ENCODE measurements at places on chromosomes 16 and 17. TPM values are rescaled to one million over a fixed set of nuclear protein-coding genes. Genes with fewer than 3 reads are reported as not detected.

Gene ANKRD13B
- total RNA-seq, result 19.6 TPM

Gene BEAN1
- 4.5 TPM for total RNA-seq

Gene FAM20A
- total RNA-seq, result 2.4 TPM

Gene WSCD1
- 22.0 TPM for total RNA-seq

Gene GALNS
- 5.7 TPM for total RNA-seq

Gene ASIC2
- 28.9 TPM for total RNA-seq

Gene C16orf46
- 0.41 TPM for total RNA-seq

Gene IRX5
- 0.41 TPM for total RNA-seq

Gene BAIAP3
- total RNA-seq, result 11.4 TPM

Gene SULT1A3
- 5.3 TPM for total RNA-seq

DNA sequence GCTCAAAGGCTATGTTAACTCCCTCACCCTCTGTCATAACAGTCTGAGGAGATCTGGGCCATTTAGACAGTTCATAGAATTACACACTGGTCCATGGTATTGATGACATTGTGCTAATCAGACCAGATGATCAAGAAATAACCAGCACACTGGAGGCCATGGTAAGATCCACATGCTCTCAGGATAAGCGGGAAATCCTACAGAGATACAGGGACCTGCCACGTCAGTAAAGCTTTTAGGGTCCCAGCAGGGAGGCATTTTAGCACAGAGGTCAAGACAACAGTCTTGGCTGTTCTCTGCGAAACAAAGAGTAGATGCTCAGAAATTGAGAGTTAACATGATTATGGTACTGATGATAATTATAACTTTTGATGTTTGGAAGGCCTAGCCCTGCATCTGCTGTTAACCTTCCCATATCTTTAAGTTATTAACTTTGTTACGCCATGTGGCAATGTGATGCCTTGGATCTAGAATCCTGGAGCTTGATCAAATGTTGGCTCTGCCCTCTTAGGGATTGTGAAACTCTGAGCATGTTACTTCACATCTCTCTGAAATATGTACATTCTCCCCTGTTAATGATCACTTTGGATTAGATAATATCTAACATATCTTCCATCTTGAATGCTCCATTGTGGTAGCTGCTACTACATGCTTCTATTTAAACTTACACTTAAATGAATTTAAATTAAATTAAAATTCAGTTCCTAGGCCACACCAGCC is 172.0 kb upstream of the SOX9 start:
- no peak for DNase-seq

DNA sequence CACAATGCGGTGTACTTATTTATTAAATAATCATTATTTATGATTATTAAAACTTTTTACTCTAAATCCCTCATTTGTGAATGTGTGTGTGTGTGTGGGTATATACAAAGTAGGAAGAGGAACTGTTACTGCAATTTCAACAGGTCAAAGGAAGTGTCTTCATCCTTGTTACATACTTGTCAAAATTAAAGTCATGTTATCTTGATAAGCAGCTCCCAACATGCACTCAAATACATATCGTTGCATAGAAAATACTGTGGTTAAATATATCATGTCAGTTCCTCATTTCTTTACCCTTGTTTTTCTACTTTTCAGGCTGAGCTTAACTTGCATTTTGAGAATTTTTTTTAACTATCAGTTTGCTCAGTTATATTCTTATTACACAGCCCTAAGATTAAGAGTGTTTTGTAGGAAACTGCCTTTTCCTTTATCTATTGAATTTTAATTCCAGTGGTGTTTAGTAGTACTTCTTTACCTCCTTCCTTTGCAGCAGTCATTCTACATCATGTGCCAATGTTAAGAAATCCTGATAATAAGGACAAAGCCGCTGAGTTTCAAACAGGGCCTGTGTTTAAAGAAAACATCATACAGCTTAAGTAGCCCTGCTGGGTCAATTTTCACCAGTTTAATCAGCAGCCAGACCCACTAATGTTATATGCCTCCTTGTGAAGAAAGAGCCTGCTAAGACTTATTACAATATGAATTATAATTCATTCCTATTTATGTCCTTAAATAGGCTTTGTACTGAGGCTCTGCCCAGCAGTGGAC is 7.2 kb downstream of the EFCAB5 start:
- DNase-seq, result no peak

DNA sequence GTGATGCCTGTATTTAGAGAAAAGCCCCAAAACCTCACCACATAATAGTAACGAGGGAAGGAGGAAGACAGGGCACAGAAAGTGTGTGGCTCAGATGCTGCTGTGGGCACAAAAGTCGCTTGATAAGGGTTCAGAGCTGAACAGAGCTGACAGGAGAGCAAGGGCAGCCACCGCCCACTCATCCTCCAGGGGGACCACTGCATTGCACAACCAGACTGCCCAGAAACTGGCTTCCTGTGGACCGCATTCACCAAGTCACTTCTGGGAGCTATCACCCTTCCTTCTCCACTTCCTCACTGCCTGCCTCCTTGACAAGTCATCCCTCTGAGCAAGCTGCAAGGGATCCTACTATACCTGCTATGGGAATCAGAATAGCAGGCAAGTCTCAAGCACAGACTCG is 512.4 kb upstream of the CDH11 start:
- no peak for DNase-seq

GRCh38 chr16:55839115-55839514 is 6.2 kb upstream of the CES1 start:
- DNase-seq, result no peak

DNA sequence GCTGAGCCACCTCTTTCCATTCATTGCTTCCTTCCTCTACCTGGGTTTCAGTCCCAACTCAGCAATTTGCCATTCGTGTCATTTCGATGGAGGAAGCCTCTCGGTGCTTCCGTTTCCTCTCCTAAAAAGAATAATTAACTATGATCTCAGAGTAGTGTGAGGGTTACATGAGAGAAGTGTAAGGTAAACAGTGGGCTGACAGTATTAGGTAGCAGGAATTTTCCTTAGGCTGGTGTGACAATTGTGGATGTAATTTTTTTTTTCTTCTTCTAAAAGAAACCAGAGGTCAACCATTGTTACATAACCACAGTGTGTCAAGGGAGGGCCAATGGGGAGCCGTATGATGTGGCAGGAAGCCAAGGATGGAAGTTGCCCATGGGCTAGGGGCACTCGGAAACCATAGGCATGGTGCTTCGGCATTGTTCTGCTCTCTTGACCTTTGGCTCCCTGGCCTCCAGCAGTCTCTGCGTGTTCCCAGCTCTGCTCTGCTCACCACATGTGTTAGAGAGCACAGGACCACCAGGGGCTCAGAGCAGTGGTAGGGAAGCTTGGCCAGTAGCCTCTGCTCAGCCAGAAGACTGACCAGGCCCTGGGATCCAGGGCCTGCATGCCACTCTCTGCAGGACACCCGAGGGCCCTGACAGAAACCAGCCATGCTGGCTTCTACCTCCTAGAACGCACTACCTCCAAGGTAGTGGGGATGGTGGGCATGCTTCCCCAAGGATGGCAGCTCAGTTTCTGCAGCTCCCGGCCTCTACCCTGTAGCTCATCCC is 2.0 kb upstream of the TOP2A start:
- no peak for DNase-seq

- no peak for DNase-seq
These were observed 1.6 kb upstream of the ETV4 start for GRCh38 chr17:43547659-43548256.

GRCh38 chr17:33848433-33848832 is 406.7 kb upstream of the CCL2 start:
- DNase-seq, result no peak

- DNase-seq, result peak; percentile 68
These were observed 38.9 kb downstream of the MYH3 start for GRCh38 chr17:10618202-10618635.

DNA sequence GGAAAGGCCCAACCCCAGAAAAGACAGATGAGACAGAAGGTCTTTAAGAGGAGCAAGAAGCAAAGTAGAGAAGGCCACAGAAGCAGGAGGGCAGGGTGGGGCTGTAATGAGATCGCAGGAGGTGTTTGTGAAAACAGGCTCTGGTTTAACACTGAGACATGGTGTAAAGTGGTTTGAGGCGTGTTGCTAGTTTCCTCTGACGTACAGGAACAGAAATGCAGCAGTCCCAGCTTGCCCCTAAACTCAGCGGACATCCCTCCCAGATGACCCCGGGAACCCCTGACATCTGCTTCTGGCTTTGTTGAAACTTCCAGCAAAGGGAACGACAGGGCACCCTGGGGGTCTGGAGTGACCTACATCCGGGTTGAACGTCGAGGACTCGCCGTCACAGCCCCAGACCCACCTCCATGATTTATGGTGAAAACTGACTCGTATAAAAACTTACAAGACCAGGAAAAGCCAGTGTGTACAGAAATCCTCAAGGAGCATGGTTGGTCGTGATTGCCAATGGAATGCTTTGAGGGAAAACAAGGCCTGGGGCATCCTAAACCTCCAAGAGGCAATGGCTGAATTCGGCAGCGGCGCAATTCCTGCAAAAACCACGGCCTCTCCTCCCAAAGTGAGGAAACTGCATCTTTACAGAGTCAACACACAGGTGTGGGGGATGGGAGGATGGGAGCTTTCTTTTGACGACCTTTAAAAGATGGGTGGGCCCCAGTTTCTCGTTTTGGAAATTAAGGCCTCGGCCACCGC is 25.8 kb downstream of the LITAF start:
- DNase-seq, result no peak

- DNase-seq, result no peak
These were observed 75.9 kb downstream of the HLF start for GRCh38 chr17:55340686-55341085.

DNA sequence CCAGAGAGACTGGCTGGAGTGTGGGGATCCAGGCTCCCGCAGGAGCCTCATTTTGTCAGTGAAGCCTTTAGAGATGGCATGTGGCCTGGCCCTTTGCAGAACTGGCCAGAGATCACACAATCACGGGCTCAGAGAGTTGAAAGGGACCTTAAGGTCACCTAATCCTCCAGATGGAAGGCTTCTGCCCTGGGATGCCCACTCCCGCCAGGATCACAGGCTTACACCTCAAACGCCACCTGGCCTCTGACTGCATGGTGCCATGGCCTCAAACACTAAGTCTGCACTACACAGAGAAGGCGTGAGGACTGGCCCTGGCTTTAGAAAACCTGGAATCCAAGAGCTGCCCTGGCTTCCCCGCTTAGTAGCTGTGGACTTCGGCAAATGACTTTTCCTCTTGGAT is 306.8 kb upstream of the CCL2 start:
- DNase-seq, result no peak

GRCh38 chr17:37604556-37604955 is 4.7 kb downstream of the SYNRG start:
- no peak for DNase-seq

- peak; percentile 35 for DNase-seq
These were observed 28.0 kb downstream of the ARHGAP23 start for GRCh38 chr17:38456031-38456815.

DNA sequence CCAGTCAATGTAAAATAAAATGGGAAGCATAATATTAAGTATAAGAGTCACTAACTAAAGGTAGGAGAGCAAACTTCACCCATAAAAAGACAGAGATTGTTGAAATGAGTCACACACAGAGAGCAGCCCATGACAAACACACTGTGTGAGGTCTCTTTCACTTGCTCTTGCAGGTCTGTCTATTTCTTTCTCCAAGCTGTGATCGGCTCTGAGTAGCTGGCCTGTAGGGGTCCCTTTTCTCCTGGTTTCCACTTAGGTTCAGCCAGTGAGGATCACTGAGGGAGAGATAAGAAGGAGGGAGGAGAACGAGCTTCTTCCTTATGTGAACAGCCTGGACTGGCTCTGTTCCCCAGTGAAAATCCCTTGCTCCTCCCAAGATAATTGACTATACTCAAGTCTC is 133.7 kb upstream of the HS3ST3A1 start:
- no peak for DNase-seq

DNA sequence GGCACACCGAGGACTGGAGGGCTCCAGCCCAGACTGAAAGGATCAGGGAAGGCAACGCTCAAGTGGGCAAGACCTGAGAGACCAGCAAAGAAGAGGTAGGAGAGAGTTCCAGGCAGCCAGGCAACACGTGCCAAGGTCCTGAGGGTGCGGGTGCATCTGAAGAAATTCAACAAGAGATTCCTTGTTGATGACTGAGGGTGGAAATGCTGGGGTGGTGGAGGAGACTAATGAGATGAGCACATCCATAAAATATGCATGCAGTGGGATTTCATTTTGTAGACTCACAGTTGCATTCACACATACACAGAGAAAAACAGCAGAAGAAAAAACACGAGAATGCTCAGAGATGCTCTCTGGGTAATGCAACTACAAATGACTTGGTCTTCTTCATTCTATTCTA is 154.8 kb upstream of the FOXF1 start:
- no peak for DNase-seq

- DNase-seq, result no peak
These were observed 26.4 kb downstream of the MLYCD start for GRCh38 chr16:83925095-83925905.

DNA sequence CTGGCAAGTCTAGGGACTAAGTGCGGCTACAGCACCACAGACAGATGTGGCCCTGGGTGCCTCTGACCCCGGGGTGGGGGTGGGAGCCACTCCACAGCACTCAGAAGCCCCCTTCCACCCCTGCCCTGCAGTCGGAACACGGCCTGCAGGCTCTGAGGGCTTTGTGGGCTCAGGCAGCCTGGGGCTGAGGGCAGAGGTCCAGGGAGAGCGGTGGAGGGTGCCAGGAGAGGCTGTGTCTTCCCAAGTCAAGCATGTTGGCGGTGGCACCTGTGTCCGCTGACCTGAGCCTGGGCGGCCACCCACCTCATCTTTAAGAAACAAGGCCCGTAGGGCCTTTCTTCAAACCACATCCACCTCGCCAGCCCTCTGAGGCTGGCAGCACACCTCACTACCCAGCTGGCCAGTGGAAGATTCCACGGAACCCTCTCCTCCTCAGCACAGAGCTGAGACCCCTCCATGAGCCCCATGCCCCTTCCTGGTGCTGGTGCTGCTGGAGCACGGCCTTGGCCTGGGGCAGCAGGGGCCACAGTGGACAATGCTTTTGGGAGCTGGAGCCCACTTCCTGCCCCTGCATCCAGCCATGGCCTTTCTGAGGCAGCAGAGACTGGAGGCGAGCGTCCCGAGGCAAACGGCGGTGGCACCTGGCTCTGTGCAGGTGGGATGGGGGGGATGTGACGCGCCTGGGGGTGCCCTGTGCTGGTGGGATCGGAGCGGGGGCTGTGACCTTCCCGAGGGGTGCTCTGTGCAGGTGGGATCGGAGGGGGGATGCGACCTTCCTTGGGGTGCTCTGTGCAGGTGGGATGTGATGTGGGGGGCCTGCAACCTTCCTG is 77.8 kb downstream of the ZNF778 start:
- no peak for DNase-seq

DNA sequence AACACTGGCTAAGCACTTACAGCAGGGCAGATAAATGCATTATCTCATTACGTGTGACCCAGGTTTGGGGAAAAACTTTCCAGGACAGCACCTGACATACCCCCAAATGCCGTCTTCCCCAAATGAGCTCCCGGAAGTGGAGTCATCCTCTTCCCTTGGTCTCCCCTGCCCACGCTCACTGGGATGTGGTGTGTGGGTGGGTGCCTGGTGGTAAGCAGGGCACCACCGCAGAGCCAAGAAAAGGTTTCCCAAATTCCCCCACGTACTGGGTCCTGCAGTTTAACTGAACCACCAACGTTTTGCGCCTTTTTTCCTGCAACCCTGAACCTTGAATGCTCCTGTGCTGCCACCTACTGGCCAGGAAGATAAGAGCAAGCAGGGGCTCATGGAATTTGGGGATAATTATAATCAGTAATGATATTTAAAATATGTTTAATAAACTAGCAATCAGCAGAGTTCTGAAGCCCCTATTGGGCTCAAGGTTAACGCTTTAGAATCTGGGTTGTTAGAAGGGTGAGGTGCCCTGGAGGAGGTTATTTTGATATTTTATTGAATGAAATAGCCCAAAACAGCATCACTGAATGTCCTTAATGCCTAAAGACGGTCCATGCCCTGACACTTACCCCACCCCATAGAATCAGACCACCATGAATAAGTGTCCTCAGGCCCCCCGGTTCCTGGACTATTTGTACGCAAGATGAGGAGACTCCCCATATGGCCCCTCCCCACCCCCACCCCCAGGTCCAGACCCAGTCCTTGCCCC is 8.0 kb downstream of the SPPL2C start:
- DNase-seq, result peak; percentile 58

All from frontal cortex (tissue), 4 donors.